Stimulated activated CD4-positive, alpha-beta T cell treated with anti-CD3 and anti-CD28 coated beads, Interleukin-2, amount 100 ng/mL, for 48 hours (primary cell): ENCODE measurements at places on chromosomes 7 and 10.

DNA sequence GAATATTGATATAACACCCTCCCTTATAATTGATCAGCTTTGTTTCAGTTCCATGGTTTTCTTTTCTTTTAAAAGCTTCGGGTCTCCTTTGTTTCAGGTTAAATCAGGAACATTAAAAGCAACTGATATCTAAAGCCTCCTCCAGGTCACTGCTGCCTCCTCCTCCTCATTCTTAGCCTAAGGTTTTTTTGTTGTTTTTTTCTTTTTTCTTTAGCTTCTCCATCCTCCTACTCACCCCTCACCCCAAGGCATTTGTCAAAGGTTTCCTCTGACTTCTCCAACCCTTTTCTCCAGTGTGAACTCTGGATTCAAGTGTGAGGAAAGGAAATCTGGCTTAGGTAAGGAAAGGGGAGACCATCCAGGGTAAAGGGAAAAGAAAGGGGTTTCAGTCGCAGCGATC is 420.2 kb upstream of the NFE2L3 start:
- DNase-seq = no peak

GRCh38 chr10:32190890-32191491 is 134.8 kb upstream of the KIF5B start:
- DNase-seq = no peak

DNA sequence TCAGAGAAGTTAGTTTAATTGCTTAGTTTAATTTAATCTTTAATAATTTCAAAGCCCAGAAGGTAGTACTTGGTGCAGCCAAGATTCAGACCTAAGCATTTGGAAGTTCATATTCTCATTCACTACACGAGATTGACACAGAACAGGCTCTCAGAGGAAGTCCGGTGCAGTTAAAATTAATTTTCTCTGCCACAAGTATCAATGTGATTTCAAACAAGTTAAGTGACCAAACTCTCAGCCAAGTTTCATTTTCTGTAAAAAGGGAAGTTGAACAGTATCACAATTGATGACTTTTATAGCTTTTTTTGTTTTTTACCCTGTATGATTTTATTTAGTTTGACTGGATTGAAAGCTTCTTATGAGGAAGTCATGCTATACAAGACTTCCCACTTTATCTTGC is 1494.9 kb upstream of the LRRTM3 start:
- DNase-seq = no peak

- no peak for DNase-seq
Measured at GRCh38 chr10:13816195-13816925, 229.6 kb downstream of the PRPF18 start.

DNA sequence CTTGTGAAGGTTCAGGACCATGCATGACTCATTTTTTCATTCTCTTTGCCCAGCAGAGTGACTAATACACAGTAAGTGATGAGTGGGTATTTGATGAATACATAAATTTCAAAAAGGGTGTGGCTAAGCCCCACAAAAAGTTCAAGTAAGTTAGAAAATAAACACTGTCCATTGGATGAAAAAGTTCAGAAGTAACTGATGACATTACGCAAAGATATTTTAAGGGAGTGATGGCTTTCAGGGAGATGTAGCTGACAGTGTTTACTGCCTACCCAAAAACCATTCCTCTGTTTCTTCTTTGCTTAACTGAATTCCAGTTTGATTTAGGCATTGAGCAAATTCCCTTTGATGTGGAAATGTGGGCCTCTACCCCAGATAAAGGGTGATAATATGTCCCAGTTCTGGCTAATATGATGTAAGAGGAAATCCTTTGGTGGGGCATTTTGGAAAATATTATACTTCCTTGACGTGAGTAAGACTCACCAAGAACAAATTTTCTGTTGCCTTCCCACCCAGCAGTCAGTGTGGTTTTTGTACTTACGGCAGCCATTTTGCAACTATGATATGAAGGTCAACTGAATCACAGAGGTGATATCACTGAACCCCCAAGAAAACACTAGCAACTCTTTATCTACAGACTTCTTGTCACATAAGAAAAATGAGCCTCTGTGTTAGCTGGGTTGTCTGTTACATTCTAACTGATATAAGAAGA is 29.0 kb upstream of the EBLN1 start:
- DNase-seq = no peak

- no peak for DNase-seq
Measured at GRCh38 chr7:112136271-112137008, 69.8 kb downstream of the DOCK4 start.

DNA sequence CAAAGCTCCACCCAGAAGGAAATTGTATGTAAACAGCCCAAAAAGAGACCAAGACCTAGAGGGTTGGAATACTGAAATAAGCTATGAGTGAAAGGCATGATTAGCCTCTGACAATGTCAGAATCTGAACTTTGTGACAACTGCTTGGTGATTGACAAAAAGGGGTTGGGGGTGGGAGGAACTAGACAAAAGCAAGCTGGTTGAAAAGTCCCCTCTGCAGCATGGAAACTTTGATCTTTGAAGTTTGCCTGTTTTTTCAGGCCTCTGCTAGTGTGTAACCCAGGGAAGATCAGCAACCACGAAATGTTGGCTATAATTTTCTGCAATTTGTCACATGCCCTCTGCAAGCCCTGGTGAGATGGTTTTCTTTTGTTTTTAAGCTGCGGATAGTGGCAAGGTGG is 104.8 kb upstream of the SLC25A13 start:
- DNase-seq = no peak

DNA sequence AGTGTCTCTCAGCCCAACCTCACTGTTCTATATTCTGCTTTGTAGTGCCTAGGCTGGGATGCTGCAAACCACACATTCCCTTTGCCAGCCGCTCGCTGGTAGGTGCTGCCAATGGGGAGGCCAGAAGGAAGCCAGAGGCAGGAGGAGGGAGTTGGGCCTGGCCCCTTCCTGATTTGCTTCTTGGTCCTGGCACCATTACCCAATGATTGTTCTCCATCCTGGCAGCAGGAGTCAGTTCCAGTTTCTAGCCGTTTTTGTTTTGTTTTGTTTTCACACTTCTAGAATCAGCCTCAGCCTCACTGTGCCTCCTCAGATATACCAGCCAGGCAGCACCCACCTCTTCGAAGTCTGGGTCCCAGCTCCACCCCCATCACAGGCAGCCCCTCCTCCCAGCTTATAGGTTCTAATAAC is 27.4 kb upstream of the LOXL4 start:
- DNase-seq = no peak

DNA sequence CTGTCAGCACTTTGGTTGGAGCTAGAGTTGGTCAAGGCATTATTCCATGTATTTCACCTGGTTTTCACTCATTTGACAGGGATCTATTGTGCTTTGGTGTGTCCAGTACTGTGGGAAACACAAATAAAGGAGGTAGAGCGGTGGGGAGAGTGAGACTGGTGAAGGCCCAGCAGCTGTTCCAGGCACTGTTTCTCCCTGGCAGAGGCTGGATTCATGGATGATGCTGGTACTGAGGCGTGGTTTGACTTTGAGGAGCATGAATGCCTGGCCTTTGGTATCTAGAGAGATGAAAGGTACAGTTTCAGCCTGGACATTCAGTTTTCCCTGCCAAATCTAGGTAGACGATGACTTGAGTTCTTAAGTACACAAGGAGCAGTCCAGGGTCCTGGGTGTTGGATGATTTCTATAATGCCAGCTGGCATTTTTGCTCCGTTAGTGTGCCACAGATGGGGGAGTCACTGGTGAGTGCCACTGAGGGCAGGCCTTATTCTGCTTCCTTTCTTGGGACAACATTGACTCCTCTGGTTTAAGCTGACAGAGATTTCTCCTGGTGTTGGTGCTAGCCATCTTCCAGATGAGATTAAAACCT is 162.2 kb upstream of the BMPER start:
- no peak for DNase-seq

DNA sequence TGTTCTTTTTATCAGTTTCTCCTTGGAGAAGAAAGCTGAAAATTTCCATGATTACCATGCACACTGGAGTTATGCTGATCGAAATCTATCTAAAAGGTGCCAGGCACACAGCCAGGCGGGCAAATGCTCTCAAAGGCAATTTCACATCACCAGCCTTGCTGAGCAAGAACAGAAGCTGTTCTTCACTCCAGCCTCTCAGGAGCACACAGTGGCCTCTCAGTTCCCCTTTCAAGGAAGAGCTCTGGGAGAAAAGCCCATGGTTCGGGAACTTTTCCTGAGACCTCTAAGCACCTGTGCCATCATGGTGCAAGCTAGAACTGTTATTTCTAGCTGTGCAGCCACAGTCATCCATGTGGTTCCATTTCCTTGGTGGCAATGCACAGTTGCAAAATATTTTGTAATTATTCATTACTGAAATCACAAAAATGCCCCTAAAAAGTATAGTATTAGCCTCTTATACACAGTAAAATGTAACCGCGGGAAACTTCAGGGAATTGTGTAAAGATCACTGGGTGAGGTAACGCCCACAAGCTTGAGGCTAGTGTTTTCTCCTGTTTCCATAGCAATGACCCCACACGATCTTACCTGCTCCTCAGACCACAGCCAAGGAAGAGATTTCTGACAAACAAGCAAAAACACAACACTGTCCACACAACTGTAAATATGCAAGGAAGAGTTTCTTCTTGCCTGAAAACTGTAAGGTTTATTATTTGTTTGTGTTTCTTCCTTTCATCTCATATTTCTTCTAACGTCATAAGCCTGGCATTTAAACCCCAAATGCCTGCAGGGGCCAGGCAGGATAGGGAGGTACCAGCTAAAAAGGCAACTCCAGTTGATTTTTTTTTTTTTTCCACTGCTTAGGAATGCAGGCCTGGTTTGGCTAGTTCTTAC is 121.2 kb downstream of the FAM107B start:
- no peak for DNase-seq

GRCh38 chr7:82722946-82723345 is 279.4 kb upstream of the CACNA2D1 start:
- no peak for DNase-seq

DNA sequence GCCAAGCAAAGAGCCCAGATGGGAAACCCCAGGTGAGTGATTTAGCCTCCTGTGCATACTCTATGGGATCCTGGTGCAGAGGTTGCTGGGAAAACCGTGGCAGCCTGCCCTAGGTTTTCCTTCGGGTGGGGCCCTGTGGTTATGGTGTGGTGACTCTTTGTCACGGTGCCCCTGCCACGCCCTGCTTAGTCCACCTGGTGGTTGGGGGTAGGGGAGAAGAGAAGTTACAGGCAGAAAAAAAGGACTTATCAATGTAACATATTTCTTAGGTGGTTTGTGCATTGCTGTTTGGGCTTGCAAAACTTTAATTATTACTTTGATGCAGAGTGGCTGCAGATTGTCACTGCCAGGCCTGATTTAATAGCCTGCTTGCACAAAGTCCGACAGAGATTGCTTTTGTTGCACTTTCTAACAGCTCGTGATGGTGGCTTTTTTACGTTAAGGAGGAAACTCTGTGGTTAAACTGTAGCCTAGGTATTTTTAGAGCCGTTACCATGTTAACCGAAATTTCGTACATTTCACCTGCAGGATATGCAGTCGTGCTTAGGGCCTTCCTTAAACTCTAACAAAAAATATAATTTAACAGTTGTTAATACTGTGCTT is 197.4 kb downstream of the RNLS start:
- no peak for DNase-seq

- peak; percentile 1 for DNase-seq
Measured at GRCh38 chr10:94183666-94184264, 179.0 kb downstream of the NOC3L start.

DNA sequence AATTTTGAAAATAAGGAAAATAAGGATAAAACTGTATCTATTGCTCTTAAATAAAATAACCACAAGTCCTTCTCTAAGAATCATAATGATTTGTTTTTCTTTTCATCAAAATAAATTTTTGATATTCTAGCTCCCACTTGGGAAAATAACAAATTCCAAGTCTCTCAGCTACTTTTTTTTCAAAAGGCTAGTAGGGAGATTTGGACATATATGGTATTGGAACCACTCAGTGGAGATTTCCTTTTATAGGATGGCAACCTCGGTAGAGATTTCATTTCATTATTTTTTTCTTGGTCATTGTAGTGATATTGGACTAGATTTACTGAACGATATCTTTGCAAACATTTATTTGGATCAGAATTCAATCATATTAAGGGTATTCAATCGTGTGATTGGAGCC is 69.5 kb upstream of the PRKG1 start:
- no peak for DNase-seq

DNA sequence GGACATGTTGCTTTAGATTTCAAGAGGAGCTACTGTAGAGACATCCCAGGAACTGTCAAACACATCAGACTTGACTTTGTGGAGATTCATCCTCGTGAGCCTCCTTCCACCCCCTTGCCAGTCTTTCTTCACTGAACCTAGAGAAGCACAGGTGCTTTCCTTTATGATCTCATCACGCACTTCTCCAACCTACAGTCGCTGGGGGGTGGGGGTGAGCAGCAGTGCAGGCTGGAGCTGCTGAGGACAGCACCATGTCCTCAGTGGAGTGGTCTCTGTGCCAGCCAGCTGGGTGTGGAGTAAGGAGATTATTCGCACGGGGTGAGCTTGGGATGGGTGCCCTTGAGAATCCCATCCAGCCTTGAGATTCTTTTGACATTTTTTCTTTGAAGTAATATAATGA is 88.1 kb downstream of the VOPP1 start:
- DNase-seq = no peak

- no peak for DNase-seq
Measured at GRCh38 chr10:109914966-109915365, 8.3 kb downstream of the XPNPEP1 start.

DNA sequence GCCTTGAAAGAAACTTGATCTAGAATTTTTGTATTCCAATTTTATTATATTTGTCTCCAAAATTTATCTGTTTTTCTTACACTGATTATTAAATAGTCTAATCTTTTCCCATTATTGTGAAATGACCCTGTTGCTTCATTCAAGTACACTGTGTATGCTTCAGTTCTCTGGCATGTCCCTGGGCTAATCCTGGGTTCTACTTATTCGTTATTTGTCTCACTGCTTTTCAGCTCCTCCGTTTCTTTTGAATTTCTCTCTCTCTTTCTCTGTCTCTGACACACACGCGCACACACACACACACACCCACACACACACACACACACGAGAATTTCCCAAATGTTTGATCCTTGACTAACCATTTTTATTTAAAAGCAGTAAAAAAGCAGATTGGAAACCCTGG is 768.6 kb downstream of the NRG3 start:
- no peak for DNase-seq

DNA sequence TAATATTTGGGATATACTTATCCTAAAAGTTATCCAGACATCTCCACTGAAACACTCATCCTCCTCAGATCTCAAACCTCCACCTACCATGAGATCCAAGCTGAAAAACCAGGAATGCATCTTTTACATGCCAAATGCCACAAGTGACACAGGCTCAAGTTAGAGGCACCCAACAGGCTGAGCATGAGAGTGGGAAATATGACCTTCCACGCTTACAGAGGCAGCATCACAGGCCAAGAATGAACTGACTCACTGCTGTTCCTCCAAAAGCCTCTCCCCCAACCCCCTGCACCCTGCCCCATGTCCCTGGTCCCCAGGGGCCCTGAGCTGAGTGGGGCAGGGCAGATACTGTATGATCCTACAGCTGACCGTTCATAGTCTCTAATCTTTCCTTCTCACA is 4.8 kb upstream of the MTPAP start:
- no peak for DNase-seq

GRCh38 chr10:8876171-8876570 is 821.7 kb downstream of the GATA3 start:
- DNase-seq = no peak

DNA sequence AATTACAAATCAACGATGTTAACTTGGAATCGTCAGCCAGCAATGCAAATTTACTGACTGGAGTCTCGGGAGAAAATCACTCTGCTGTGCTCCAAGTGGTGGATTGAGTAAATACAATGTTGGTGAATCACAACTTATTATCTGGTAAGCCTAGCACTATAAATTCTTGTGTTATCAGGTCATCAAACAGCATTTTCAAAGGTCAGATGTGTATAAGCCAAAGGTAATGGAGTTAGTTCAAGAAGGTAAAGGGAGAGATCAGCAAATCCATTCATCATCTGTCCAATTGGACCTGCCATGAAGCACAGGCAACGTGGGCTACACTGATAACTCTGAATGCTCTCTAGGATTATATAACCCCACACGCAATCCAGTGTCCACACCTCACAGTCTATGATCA is 13.9 kb downstream of the CUBN start:
- no peak for DNase-seq
